ENCODE measurements at places on chromosomes 16 and 17.

DNA sequence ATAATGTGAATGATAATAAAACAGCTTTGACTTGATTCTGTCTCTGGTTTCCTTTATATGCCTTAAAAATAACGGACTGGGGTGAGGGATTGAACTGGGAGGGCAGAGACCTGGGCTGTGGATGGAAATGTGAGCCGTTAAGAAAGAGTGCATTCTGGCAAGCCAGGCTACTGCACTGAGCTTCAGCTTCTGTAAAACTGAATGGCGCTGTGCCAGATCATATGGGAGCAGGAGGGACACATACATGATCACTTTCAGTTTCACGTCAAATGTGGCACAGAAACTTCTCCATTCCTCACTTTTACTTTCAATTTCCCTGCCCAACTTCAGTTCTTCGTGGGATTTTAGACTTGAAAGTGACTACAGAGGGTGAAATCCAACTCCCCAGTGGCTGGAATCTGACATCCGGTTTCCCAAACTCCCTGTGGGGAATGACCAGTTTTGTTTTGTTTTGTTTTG is 1.1 kb downstream of the MT2A start:
- peak; percentile 92 for DNase-seq

DNA sequence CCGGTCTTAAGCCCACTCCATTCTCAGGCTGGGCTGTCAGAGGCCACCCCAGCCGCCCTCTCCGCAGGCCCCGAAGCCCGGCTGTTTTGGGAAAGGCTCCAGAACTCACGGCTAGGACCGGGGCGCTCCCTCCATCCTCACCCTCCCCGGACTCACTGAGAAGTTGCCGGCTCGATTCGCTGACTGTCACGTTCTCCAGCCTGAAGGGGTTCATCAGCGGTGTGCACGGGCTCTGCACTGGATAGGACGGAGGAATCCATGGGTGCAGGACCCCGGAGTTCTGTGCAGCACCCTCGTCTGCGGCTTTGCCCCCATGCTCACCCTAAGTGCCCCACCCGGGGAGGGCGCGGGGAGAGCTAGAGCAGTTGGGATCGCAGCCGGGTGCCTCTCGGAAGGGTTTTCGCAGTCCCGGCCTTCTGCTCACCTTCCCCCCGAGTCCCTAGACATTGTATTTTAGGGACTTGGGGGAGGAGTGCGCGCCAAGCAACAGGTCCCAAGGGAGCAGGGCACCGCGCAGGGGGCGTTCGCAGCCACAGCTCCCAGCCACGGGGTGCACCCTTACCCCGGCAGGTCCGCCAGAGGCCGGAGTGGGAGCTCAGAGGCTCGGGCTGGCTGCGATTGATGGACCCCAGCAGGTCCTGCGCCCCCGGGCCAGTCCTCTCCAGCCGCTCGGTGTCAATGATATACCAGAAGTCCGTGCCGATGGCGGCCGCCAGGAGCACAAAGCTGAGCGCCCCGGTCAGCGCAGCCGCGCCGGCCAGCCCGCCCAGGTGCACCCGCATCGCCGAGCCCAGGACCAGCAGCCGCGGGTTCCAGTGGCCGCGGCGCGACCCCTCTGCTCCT is 1.0 kb downstream of the TMEM114 start:
- DNase-seq: no peak

DNA sequence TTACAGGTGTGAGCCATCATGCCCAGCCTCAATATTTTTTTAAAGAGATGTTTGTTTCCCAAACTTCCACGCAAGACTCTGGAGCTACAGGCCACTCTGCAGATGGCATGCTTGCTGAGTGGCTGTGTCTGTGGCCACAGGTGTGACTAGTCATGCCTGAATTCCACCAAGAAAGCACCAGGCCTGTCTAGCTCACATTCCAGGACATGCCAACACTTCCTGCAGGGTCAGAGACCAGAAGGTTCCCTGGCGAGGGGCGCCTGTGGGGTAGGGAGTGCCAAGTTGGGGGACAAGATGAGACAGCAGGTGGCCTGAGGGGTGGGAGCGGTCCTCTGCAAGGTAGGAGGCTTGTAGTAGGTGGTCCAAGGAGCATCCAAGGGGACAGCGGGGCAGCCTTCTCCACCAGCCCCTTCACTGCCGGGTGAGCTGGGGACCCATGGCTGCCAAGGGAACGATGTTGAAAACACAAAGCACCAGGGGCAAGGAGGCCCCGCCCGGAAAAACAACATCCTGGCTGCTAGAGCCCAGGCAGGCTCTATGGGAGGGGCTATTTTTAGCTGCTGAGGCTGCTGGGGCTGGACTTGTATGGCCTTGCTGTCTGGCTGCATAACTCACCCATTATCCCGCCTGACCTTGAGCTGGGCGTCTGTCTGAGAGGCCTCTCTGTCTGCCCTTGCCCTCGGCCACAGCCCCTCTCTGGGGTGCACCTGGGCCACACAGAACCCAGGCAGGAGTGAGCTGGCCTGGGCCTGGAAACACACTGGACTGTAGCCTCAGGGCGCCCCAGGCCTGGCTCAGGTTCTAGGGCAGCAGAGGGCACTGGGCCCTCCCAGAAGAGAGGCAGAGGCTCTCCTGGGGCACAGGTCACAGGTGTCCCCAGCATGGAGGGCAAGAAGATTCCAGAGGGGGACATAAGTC is 5.7 kb downstream of the TRIM47 start:
- no peak for DNase-seq

GRCh38 chr17:64615028-64615677 is 47.0 kb downstream of the SMURF2 start:
- no peak for DNase-seq

- no peak for DNase-seq
These were observed 4.0 kb upstream of the ZNF768 start for GRCh38 chr16:30530163-30531037.

DNA sequence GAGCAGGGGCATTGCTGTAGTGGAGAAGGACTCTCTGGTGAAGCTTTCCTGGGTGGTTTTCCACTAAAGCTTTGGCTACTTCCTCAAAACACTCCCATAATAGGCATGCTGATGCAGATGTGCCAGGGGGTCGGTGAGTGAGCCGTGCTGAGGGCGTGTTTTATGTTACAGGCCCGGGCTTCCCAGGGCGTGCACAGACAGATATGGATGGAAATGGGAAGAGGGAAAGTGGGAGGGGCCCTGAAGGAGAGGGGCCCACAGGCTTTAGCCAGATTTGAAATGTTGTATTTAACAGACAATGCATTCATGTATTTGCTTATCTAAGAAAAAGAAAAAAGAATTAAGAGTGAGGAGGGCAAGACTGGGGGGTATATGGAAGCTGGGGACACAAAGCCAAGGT is 56.3 kb downstream of the IL21R start:
- no peak for DNase-seq

- DNase-seq: no peak
These were observed 307.1 kb downstream of the SNX29 start for GRCh38 chr16:12283596-12283995.
